Stimulated activated CD4-positive, alpha-beta T cell treated with anti-CD3 and anti-CD28 coated beads, Interleukin-1b, Interleukin-23, amount 100 ng/mL, for 48 hours (primary cell): ENCODE measurements at places on chromosomes 6 and 20.

DNA sequence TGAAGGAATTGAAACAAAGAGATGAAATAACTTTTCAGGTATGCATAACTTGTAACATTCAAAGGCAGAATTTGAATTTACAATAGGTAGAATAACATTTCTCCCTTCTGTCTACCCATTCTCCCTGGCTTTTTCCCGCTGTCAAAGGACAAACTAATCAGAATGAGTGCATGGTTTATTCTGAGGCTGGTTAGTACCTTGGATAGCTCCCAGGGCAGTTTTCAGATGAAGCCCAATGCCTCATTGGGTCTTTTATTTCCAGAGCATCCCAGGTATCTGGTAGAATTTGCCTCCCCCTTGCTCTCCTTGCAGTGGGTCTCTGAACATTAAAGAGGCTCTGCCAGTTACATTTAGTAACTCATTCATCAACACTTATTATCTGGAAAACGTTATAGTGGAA, 665.5 kb downstream of the BCKDHB start:
- DNase-seq, result no peak

DNA sequence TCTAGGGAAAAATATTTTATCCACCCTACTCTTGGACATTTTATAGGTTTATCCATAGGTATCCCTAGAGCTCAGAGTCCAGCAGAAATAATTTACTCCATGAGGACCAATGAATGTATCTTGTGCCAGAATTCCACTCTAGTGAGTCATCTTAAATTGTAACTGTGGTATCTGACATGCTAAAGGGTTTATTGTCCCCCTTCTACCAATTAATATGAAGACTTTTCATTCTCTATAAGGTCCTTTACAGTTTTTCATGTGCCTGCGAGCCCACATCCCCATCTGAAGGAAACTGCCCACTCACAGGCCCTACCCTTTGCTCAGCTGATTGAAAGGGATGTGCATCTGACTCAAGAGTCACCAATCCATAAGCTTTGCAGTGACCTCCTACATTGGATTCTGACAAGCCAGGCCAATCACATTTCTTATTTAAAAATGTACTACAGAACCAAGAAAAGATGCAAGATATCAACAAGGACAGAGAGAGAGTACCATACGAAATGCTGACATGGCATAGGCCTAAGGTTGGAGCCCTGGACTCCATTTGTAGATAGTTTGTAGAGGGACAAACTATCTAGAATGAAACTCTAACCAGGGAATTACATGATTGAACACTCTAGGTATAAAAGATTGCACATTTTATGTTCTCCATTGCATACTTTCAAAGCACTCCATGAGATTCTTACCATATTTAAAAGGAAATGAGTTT, 93.4 kb upstream of the DEFB112 start:
- no peak for DNase-seq

DNA sequence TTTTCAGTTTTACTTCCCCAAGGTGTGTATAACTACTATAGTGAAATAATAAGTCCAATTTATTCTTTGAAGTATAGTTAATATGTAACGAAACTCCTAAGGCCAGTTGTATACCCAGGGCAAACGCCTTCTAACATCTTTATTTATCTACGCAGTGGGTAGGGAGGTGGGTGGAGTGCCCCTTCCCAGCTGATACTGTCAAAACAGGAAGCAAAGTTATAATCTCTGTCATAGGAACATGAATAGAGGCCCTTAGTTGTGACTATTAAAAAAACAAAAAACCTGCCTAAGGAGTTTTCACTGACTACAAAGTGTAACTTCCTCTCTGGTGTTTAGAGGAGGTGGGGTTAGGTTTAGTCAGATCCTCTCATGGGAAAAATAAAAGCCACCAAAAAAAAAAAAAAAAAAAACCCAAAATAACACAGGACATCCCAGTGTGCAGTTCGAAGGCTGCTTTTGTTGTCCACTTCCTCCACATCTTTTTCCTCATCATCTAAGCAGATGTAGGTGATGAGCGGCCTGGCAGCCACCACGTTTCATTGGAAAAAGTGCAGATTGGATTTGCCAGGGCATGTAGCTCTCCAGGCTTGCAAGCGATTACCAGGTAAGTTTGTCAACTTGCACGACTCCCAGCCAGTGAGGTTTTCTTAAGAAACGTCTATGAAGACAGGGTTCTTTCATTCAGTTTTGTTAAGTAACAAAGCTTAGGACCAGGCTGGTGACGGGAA, 58.7 kb downstream of the UTRN start:
- DNase-seq, result no peak

DNA sequence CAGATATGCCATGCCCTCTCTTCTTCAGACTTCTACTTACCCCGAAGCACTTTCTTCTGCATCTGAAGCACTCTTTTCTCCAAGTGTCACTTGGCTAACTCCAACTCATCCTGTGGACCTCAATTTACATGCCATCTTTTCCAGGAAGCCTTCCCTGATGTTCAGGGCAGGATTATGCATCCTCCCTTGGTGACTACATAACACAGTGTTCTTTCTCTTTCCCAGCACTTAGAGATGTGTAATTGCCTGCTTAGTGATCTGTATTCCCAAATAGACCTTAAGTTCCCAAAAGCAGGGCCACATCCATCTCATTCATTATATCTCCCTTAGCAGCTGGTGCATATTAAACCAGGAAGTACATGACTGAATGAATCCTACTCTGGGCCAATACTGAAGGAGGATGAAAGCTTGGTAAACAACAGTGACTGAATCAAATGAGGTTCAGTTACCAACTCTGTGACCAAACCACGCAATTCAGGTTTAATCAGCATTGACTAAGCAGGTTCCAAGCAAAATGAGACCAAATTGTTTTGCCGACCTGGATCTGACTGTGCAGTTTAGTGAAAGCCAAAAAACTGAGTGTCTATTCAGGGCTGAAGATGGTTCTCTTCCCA, 121.4 kb upstream of the TCF21 start:
- DNase-seq, result no peak

DNA sequence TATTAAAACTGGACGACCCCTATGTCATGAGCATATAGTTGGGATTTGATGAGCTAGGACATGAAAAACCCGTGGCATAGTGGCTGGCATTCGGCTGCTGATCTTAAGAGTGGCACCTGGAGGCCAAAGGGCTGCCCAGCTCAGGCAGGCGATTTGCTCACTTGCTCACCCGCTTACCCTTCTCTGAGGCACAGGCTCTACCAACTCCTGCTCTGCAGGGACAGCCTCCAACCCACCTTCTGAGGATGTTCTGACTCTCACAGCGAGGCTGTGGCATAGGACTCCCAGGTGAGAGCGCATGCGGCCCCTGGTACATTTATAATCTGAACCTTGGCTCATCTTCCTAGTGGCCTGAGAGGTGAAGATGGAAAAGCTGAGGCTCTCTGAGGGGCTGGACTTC, 995 bp downstream of the RSPO4 start:
- no peak for DNase-seq

DNA sequence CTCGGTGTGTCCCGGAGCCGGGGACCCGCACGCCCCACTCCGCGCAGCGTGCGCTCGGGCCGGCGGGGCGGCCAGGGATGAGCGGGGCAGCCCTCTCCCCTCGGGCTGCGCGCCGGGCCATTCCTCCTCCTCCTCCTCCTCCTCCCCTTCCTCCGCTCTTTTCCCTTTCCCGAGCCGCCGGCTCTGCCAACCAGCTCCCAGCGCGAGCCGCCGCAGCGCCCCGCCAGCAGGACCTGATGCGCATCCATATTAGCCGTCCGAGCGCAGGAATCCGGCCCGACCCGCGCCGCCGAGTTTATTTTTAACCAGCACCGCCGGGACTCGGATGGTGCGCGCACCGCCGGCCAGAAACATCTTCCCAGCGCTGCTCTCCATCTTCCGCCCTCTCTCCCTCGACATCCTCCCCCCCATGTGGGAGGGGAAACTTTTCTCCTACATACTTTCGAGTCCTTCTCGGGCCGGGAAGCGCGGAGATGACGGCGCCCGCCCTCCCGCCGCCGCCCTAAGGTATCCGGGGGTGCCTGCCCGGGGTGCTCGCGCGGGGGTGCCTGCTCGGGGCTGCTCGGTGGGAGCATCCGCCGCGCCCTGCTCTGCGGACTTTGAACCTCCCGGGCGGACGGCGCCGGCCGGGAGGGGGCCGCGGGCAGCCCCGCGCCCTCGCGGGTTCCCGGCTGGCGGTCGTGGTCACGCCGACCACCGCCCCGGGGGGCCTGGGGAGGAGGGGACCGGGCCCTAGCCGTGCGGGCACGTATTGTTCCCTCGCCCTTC, 619 bp downstream of the RREB1 start:
- DNase-seq, result peak; percentile 37

- peak; percentile 53 for DNase-seq
Measured at GRCh38 chr20:23995905-23996666, 7.5 kb upstream of the GGTLC1 start.

GRCh38 chr6:139291813-139292619, at the start of gene TXLNB:
TXLNB (minus strand) TSS chr6:139291998; CDS start chr6:139288899, 3,099 bp downstream.
- DNase-seq, result peak; percentile 90

DNA sequence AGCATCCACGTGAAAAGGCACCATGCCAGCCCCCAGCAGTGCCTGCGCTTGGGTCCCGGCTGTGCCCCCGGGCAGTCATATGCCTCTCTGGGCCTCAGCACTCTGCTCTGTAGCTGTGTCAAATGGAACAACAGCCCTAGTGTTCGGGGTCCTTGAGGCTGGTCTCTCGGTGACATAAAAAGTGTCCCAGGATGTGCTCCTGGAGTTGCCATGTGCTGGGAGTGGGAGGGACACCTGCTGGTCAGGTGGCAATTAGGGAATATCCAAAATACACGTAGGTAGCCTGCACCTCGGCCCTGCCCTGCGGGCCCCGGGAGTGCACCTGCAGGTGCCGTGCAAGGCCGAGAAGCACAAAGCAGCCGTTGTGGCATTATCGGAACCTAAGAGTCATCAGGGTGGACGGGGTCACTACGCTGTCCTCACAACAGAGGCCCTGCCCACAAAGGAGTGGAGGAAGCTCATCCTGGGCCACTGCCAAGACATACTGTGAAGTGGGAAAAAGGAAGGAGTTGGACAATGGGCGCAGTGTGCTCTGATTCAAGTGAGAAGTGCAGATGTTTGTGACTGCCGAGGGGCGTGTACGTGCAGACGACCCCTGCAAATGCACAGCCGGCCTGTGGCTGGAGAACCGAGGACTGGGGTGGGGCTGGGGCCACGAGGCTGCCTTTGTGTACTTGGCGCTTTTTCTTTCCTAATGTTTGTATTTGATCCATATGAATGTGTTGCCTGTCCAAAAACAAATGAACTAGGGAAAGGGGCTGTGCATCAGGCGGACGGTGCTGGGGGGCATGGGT, 24.6 kb downstream of the SLCO4A1 start:
- no peak for DNase-seq

GRCh38 chr20:19817017-19817416, 59.0 kb downstream of the RIN2 start:
- DNase-seq, result no peak

- no peak for DNase-seq
Measured at GRCh38 chr6:111680015-111680712, 74.5 kb upstream of the TRAF3IP2 start.

- peak; percentile 13 for DNase-seq
Measured at GRCh38 chr6:25842526-25842925, 10.7 kb upstream of the SLC17A1 start.

GRCh38 chr6:159966981-159967380, 1.9 kb upstream of the IGF2R start:
- DNase-seq, result no peak

- DNase-seq, result no peak
Measured at GRCh38 chr6:22466665-22467245, 102.6 kb upstream of the HDGFL1 start.

DNA sequence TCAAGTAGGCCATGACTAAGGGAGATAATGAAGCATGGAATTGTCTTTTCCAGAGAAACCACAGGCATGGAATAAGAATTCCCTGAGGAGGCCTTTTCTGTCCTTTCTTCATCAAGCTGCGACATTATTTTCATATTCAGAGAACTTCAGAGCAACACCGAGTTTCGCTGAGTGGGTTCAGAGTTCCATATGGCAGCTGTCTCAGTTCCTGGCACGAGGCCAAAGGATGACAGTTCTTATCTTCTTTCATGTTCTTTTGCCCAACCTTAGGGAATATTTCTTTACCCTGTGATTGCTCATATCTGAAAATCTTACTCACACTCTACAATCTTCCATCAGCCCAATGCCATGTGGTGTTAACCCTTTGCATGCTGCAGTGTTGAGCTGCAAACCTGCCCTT, 135.3 kb upstream of the BMP2 start:
- no peak for DNase-seq

GRCh38 chr6:43933148-43933885, 163.3 kb downstream of the VEGFA start:
- no peak for DNase-seq

DNA sequence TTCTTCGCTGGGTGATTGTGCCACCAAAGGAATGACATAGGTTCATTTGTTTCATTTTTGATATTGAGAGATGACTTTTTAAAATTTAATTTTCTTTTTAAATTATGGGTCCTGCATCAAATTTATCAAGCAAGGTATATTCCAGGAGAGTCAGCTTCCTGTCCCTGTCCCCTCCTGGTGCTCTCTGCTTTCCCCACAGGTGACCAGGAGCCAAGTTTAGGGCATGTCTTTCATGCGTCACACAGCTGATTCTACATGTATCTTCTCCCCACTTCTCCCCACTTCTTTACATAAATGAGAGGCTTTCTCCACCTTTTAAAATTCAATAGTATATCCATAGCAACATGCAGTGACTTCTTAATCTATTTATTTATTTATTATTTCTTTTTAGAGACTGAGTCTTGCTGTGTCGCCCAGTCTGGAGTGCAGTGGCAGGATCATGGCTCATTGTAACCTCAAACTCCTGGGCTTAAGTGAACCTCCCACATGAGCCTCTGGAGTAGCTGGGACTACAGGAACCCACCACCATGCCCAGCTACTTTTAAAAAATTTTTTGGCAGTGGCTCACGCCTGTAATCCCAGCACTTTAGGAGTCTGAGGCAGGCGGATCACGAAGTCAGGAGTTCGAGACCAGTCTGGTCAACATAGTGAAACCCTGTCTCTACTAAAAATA, 30.0 kb downstream of the OSBPL2 start:
- no peak for DNase-seq

DNA sequence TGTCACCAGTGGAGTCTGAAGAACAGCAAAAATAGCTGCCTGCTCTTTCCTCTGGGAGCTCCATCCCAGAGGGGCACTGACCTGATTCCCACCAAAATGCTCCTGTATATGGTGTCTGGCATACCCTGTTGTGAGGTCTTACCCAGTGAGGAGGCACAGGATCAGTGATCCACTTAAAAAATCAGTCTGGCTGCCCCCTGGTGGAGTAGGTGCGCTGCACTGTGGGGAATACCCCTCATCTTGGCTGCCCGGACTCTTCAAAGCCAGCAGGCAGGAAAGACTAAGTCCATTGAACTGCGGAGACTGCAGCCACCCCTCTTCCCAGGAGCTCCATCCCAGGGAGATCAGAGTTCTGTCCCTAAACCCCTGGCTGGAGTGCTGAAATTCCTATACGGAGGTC, 230.9 kb upstream of the HTR1E start:
- DNase-seq, result no peak

DNA sequence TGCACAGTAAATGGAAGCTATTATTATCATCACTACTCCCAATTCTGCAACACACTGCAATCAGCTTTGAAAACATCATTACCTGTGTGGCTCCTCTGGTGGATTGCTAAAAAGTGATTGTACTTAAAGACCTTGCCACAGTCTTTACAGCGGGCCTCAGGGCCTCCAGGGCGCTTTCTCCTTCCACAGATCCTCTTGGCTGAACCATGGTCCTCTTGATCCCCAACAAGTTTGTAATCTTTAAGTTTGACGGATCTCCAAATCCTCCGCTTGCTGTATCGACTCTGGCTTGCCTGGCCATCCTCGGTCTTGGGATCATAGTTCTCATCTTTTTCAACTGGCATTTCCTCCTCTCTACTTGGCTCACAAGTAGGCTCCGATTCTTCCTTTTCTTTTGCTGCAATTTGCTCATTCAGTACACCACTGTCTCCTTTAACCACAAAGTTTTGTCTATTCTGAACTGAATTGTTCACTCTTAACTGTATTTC, 2.0 kb downstream of the ZBTB24 start:
- DNase-seq, result no peak
